ENCODE measurements at places on chromosomes 13 and 19.
A peak's percentile ranks its signal among the peaks of the same experiment; 100 is the strongest.

DNA sequence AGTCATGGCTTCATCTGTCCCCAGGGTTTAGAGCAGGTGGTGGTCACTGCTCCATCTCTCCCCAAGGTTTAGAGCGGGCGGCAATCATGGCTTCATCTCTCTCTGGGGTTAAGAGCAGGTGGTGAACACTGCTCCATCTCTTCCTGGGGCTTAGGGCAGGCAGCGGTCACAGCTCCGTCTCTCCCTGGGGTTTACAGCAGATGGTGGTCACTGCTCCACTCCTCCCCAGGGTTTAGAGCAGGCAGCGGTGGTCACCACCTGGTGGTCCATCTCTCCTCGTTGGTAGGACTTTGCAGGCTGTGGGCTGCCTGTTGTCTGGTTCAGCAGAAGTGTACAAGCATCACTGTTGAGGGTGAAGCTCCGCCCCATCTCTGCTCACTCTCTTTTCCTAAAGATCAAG, 52.8 kb upstream of the ARHGEF7 start:
- DNase-seq = no peak

DNA sequence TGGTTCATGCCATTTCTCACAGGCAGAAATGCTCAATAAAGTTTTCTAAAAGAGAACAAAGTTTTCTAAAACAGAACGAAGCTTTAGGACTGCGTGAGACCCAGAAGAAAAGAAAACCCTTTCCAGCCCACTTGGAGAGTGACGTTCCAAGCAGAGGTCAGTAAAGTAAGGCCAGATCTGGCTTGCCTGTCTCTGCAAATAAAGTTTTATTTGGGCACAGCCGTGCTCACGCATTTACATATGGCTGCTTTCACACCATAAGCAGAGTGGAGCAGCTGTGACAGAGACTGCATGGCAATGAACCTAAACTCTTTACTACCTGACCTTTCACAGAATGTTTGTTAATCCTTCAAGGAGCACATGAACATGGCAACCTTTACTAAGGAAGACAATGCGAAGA, 23.6 kb downstream of the IRS2 start:
- no peak for DNase-seq

DNA sequence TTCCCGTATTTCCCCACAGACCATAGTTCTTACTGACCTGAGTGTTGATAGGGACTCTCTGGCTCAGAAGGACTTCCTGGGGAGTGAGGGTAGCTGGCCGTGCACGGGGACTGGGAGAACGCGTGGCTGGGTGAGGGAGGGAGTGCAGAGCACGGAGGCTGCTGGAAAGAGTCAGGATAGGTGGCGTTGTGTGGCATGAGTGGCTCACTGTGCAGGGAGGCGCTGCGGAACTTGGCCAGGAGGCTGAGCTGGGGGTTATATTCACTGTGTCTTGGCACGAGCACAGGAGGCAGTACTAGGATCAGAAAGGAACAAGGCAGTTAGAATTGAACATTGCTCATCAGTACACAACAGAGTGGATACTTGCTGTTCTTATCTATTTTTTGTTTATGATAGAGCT, 47.4 kb downstream of the SMAD9 start:
- no peak for DNase-seq

- DNase-seq = no peak
Measured at GRCh38 chr19:30469774-30470173, 97.6 kb downstream of the ZNF536 start.

DNA sequence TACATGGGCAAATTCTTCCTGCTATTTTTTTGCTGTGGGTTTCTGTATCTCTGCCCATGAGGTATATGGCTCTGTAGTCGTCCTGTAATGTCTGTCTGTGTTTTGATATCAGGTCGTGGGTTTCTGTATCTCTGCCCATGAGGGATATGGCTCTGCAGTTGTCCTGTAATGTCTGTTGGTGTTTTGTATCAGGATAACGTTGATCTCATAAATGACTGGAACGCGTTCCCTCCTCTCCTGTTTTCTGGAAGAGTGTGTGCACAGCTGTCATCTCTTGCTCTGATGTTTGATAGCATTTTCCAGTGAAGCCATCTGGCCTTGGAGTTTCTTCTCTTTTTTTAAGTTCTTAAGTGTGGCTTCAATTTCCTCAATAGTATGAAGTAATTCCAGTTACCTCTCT, 57.2 kb downstream of the SOX1 start:
- no peak for DNase-seq

DNA sequence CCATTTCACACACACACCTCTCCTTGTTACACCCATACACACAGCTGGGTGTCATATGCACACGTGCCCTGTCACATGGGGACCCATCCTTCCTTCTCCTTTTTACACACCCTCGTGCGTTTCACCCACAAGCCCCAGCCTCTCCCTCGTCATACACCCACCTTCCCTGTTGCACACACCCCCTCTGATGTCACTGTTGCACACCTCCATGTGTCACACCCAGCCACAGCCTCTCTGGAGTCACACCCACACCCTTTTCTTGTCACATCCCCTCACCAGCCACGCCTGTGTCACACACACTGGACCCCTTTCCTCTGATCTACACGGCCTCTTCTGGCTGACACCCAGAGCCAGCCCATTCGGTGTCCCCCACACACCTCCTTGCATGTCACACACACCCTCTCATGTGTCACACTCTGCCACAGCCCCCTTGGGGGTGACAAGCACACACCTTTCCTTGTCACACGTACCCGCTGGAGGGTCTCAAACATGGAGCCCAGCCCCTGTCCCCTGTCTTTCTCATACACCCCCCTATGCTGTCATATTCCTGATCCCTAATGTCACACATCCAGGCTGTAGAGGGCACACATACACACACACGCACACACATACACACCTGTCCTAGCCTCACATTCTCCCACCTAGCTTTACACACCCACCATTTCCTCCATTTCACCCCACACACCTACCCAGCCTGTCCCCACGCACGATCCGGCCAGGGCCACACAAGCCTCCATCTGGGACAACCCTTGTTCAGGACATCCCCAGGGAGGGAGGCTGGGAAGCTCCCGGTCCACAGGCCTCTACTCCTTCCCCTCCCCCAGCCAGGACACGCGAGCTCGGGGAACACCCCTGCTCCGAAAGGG, 1.4 kb downstream of the NOVA2 start:
- DNase-seq = peak; percentile 11

GRCh38 chr13:31761951-31762350, 22.6 kb downstream of the RXFP2 start:
- DNase-seq = no peak

- DNase-seq = no peak
Measured at GRCh38 chr13:20492641-20493040, 33.0 kb downstream of the CRYL1 start.

DNA sequence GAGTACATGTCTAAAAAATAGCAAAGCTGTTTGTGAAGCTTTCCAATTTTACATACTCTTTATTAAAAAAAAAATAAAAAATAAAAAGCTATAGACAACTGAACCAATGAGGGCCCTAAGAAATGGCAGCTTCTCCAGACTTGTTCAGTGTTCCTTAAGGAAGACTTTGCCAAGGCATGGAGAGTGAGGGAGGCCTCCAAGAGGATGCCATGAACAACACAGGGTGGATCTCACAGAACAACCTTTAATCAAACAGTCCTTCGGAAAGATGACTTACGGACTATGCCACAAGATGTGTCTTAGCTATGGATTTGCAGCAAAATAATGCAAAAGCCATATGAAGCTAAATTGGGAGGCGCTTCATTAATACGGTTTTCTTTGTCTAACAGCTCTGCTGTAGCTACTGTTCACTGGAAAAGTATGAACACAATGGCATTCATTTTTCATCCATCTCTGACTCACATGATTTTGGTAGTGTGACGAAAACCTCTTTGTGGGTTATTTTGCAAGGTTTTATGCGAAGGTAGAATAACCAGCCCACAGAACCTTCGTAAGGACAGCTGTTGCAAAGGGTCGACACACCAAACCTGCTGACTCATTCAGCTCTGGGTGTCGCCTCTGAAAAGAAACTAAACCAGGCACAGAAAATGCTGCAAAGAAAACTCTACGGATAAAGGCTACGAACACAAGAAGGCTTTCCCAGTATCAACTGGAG, 27.7 kb downstream of the EFNB2 start:
- no peak for DNase-seq

DNA sequence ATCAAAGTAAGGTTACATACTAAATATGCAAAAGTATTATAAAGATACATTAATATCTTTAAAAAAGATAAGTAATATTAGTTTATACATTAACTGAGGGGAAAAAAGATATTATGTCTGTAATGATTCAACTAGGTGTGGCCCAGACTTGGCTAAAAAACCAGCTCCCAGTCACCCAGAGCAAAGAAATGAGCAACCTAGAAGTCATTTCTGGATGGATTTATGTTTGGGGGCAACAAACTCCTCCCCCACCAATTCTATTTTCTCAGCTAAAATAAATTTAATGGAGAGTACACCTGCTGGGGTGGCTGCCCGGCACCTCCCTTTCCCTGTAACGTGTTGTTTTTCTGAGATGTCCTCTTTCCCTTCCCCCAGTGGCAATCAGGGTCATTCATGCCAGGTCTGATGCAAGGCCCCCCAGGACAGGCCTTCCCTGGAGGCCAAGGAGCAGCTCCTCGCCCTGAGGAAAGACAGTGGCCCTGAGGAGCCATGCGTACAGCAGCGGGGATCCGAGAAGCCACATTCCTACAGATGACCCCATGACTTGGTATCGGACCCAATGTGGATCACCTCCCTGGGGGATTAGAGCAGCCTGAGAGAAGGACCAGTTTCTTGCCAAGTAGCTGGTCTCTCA, 78.6 kb upstream of the DOCK9 start:
- DNase-seq = no peak

DNA sequence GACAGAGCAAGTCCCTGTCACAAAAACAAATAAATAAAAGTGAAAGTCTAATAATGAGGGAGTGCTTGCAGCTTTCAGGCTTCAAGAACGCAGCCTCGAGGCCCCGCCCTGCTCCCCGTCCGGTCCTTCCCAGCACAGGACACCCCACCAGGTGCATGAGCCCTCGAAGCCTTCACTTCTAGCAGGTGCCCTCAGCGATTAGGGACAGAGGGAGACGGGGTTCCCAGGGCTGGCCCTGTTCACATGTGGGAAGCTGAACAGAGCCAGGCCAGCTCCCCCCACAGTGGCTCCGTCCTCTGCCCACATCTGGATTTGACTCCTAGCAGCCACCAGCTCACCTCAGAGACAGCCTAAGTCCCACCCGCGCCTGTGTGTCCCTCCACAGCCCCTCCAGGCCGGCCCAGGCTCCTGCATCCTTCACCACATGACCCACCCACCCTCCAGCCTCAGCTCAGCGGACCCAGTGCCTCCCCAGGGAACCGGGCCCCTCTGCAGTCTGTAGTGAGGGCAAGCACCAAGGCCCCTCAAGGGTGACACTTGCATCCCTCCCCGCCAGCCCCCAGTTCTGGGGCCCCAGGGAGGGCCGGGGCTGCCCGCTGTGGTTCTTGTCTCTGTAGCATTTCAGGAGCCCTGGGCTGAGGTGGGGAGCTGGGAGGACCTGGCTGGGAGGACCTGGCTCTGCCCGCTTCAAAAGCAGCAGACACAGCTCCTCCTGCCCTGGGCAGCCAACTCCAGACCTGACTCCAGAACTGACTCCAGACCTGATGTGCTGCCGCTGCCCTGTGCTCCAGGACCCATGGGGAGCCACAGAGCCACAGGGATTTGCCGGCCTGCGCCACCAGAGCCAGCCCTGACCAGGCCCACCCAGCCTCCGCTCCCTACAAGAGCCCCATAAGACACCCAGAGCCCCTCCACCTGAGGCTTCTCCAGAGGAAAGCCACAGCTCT, 27.2 kb downstream of the GPX4 start:
- DNase-seq = peak; percentile 46

DNA sequence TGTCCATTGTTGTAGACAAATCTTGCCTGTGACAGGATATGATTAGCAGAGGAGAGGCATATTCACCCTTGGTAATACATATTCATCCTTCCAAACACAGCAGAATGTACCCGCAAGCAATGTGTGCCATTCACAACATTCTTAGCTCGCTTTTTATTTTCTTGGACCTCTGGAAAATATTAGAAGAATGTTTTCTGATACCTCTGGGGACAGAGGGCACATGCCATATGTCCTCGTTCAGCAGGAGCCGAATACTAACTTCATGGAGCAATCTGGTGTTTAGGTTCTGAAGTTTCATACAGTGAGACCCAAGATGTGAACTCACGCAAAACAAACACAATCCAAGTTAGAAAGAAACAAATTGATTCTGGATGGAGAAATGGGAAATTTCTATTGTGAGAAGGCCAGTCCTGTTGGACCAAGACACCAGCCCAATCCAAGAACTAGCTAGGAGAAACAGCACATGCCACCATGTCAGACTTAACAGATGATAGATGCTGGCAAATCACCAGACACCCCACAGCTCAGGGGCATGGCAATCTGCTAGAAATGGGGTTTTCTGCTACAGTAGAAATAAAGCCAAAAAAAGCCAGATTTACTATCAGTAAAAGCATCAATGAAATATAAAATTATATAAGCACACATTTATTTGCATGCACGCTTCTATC, 297.4 kb downstream of the DCLK1 start:
- no peak for DNase-seq

- no peak for DNase-seq
Measured at GRCh38 chr19:35592226-35592625, 6.3 kb downstream of the PMIS2 start.

GRCh38 chr13:98961503-98962105, 16.3 kb downstream of the DOCK9 start:
- DNase-seq = no peak

DNA sequence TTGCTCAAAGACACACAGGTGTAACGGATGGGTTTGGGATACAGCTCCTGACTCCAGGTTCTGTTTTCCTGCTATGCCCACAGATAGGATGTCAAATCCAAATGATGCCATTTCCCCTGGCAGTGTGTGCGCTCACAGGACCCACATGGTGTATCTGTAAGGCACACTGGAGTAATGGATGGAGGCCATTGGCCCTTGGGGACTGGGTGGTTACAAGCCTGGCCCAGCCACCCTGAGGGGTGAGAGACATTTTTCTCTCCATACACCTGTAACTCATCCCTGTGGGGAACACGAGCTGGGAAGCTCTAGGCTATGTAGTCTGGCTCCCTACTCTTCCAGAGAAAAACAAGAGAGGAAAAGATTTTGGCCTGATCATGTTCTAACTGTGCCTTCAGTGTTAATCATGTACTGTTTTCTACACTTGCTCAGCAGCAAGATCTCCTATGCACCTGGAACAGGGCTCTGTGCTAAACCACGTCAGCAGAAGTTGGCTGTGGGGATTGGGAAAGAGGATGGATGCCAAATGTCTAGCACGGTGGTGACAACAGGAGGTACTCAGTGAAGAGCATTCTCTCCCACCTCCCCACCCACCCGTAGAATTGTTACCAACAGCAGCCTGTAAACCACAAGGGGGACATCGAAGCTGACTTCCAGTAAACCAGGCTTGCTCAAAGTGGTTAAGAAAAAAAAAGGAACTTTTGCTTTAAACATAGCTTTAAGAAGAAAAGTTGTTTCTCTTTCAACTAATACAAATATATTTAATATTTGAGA, 237.0 kb downstream of the LACC1 start:
- no peak for DNase-seq

GRCh38 chr19:9705836-9706235, 30.9 kb upstream of the ZNF562 start:
- DNase-seq = no peak

- no peak for DNase-seq
Measured at GRCh38 chr19:28555317-28555716, 657.6 kb downstream of the UQCRFS1 start.

- no peak for DNase-seq
Measured at GRCh38 chr19:45676851-45677263, 8.8 kb downstream of the GIPR start.

Measured in activated T-helper 2 cell treated with anti-CD3 and anti-CD28 coated beads, Interferon-gamma antibody, Interleukin-2, Interleukin-4, amounts not matched to agents 10 μg/mL and 5 μg/mL and 100 μg/mL, durations not matched to agents 14 hours and 24 hours and 36 hours (primary cell).